Stimulated activated CD4-positive, alpha-beta T cell treated with anti-CD3 and anti-CD28 coated beads, TNF-alpha, amount 100 ng/mL, for 48 hours (primary cell): ENCODE measurements at places on chromosomes 12 and 14.

- no peak for DNase-seq
Measured at GRCh38 chr12:66438601-66439000, 136.3 kb downstream of the HELB start.

DNA sequence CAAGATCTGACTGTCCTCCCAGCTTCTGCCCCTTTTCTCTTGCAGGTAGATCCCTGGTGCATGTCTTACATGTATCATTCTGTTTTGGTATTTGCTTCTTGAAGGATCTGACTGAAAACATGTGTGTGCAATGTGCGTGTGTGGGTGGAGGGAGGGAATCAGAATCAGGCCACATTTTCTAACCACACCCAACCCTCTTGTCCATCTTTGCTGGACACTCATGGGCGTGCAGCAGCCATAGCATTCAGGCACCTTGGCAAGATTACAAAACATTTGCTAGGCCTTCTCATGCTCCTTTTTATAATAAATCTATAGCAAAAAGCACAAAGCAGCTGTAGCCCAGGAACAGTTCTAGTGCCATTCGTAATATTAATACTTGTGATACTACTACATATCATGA, 233.6 kb upstream of the E2F7 start:
- DNase-seq, result no peak

DNA sequence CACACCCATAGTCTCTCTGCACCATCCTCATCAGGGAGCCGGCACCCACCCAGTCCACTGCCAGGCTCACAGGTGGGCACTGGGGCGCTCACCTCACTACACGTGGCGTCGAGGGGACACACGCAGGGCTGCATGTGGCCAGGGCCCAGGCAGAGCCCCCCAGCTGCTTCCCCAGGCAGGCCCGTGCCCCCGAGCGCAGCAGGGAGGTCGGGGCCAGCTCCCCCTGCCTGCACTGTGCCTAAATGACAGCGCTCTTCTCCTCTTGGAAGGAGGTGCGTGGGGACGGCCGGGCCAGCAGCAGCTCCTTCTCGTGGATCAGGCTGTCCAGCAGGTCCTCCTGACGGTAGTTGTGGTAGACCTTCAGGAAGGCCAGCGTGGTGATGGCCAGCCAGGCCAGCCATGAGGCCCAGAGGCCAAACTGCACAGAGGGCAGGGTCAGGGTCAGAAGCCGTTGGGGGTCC, 11.3 kb downstream of the TMEM179 start:
- no peak for DNase-seq

- DNase-seq, result peak; percentile 89
Measured at GRCh38 chr14:69152902-69153151, at the start of gene DCAF5. Gene DCAF5, minus strand, starts transcription at chr14:69153119. Its CDS starts 141 bp downstream, at chr14:69152978.

GRCh38 chr12:47817272-47818006, 2.3 kb downstream of the HDAC7 start:
- DNase-seq, result no peak

DNA sequence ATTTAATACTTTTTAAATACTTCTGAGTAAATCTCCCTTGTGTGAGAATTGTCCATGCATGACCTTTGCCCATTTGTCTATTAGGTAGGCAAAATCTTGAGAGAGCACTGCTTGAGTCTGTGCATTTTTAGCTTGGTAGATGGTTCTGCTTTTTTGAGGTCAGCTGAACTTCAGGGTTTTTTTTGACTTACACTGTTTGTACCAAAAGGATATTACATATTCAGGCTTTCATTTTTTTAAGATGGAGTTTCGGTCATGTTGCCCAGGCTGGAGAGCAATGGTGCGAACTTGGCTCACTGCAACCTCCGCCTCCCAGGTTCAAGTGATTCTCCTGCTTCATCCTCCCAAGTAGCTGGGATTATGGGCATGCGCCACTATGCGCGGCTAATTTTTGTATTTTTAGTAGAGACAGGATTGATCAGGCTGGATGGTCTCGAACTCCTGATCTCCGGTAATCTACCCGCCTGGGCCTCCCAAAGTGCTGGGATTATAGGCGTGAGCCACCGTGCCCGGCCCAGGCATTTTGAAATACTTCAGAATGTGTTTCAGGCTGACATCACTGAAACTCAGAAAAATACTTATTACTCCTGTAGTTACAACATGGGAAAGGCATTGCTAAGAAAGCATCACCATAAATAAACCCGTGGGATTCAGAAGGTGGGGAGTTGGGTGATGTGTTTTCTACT, 11.1 kb downstream of the RASSF3 start:
- no peak for DNase-seq

DNA sequence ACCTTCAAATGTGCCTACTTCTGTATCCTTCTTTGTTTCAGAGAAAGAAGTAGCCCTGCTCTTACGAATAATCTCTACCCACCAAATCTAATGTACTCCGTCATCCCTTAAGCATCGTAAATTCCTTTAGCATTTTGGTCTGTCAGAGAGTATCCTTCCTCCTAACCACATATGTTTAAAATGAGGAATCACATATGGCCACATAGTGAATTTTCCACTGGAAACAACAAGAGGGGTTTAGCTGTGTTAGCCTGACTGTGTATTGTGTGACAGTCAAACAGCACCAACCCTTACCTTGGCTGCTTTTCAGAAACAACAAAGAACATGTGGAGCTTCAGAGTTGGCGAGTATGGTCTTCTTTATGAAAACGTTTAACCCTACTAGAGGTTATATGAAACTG, 5.5 kb downstream of the LUM start:
- no peak for DNase-seq

DNA sequence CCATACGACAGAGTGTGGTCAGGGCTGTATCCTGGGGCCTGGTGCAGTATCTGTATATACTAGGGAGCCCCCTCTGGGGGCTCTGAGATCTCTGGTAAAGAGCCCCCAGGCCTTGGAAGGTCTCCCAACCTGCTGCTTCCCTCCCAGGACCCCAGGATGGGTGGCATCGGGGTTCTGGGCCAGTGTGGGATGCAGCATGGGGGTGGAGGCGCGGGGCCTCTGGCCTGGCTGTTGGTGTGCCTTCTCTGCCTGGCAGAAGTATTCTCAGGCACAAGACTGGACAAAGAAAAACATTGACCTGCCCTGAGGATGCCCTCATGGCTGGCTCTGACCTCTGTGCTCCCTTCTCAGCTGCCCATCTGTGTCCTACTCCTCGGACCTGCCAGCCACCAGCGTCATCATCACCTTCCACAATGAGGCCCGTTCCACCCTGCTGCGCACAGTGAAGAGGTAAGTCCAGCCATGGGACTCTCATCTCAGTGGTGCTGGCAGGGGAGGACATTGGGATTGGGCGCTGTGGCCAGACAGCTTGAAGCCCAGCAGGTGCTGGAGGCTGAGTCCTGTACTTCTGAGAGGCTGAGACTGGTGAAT, 64.5 kb downstream of the GALNT16 start:
- DNase-seq, result no peak

DNA sequence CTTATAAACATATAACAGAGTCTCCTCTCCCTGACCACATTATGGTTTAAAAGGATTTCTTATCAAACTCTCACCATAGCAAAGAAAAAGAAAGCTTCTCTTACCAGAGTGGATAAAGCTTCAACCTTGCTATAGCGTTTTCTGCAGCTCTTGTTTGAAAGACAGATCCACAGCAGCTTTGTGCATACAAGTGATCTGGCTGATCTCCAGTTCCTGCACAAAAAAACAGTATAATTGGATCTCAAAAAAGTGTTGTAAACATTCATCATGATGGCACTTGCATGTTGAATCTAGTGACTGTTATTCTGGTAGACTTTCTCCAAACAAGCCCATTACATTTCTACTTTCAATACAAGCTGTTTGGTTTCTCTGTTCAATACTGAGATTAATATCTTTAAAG, 178.9 kb upstream of the MGAT4C start:
- no peak for DNase-seq

GRCh38 chr14:96592591-96593386, 90.6 kb downstream of the PAPOLA start:
- peak; percentile 22 for DNase-seq

- DNase-seq, result no peak
Measured at GRCh38 chr12:104588047-104588920, 131.5 kb downstream of the CHST11 start.

DNA sequence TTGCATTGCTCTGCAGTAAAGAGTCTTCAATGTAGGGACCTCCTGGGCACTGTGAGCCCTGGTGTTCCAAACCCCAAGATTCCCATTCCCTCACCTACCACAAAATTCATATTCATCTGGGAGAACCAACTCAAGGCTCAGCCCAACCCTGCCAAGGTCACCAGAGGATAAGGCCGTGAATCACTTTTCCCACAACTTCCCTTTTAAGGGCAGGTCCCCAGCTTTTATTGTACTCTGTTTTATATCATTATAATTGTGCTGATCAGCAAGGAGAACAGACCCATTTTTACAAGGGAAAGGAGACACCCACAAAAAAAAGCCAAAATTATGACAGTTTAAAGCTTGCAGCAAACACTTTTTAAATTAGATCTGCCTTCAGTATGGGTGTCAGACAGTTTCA, 363.0 kb upstream of the FKBP4 start:
- no peak for DNase-seq

- DNase-seq, result no peak
Measured at GRCh38 chr14:54804538-54805041, 98.0 kb downstream of the GCH1 start.

- no peak for DNase-seq
Measured at GRCh38 chr14:58309086-58309485, 10.7 kb downstream of the ARID4A start.

DNA sequence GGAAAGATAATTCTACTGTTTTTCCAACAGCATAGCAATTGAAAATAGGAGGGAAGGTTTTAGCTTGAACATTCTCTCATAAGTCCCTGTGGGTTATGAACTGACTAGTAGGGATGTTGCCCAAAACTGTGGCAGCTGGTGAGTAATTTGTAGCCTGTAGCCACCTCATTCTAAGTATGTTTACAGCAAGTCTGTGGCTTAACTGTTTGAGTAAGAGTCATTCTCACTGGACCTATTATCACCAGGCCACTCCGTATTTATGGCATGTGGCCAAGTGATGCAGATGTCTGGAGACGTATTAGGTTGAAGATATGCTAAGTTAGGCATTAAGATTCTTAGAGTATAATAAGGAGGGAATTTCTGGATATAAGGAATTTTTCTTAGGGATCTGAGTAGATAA, 458.3 kb downstream of the ETNK1 start:
- no peak for DNase-seq

DNA sequence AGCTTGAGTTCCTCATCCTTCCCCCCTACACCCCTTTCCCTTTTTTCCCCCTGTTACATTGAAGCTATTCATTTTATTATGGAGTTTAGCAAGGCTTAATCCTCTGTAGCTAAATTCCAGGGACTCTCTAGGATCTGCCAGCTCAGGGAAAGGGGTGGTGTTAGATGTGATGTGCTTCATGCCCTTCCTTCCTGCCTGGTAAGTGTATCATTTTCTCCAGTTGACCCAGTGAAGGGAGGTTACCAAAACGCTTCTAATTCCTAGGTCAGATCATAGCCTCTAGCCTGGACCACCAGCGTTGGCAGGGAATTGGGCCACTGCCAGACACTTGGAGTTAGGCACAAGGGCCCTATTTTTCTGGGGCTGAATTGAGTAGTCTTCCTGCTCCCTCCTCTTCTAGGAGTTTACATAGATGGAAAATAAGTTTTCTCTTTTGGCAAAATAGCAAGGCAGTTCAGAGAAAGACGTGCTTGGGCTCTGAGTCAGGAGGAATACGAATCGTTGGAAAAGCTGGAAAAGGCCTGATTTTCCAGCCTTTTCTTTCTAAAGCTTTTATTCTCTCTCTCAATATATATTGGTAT, 88.3 kb downstream of the NPAS3 start:
- DNase-seq, result no peak

DNA sequence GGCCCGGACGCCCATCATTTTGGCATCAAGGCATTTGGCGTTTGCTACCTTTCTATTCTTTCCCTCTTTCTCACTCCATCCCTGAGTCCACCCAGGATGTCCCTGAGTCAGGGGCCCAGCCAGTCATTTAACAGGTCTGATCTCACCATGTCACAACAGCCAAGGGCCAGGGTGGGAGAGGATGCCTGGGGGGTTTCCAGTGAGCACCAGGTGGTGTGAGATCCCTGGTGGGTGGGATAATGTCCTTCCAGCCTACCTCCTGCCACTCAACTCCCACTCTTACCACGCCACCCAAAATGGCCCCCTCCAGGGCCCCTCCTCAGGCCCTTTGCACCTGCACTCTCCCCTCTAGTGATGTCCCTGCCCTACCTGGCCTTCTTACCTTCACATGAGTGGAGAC, 310.8 kb downstream of the BCL11B start:
- no peak for DNase-seq

DNA sequence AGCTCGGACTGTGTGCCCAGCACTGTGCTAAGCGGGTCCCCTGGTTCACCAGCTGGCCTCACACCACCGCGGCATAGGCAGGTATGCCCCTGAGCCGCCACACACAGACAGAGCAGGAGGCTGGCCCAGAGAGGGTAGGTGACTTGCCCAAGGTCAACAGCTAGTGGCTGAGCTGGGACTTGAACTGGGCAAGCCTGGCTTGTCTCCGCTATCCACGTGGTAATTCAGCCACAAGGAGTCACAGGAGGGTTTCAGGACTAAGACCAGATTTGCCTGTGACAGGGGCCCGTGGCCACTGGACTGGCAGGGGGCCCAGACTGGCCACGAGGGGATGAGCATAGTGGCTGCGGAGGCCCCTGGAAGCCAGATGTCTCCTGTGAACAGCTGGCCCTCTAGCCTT, 47.7 kb downstream of the NCOR2 start:
- DNase-seq, result no peak

- DNase-seq, result no peak
Measured at GRCh38 chr12:124870515-124870914, 6.9 kb upstream of the SCARB1 start.

GRCh38 chr12:51225771-51226170, 7.9 kb upstream of the POU6F1 start:
- DNase-seq, result no peak

DNA sequence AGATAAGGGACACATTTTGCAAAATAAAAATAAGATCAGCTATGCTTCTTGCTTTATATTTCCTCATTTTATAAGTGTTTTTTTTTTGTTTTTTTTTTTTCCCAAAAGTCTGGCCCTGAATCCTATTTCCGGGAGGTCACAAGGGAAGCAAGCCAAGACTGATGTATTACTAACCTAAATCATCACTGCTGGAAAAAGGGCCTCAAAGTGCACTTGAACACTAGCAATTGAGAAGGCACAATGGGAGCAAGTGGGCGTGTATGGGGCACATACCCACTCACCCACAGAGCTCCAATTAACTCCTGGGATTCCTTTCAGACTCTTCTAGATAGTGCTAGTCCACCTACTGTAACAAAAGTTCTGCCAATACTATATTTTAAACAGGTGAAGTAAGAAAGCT, 58.8 kb downstream of the STON2 start:
- DNase-seq, result no peak

GRCh38 chr12:96578526-96579125, 89.2 kb downstream of the CFAP54 start:
- DNase-seq, result no peak
